MM.1S (cell line): ENCODE measurements at places on chromosomes 11 and 22.

DNA sequence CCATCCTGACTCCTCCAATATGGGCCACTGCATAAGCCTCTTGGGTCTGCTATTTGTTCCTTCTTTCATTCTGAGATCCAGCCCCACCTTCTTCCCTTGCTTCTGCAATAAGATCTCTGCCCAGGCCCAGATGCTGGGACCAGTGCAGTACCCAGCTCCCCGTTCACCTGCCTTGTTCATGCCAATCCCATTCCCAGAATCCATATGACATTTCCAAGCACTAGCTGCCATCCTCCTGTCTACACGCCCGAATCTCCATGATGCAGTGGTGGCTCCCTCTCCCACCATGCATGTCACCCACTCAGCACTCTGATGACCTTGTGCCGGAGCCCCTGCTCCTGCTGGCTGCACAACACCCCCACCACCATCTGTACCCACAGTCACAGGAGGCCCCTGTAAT lies 11.4 kb upstream of the FAM83F start:
- no peak for DNase-seq

DNA sequence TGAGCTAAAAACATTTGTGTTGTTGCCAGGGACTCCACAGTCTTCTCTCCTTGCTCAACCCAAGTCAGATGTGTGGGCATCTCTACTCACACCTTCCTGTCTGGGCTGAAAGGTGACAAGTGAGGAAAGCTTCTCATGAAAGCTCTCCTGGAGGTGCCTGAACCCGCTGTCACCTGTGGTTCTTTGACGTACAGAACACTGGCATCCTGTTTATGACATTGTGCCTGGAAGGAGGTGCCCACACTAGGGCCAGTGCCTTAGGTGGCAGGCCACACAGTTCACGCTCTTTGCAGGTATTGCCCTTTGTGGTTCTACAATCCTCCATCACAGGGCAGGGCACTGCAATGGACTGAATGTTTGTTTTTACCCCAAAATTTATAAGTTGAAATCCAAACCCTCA lies 108.5 kb downstream of the CD44 start:
- no peak for DNase-seq

DNA sequence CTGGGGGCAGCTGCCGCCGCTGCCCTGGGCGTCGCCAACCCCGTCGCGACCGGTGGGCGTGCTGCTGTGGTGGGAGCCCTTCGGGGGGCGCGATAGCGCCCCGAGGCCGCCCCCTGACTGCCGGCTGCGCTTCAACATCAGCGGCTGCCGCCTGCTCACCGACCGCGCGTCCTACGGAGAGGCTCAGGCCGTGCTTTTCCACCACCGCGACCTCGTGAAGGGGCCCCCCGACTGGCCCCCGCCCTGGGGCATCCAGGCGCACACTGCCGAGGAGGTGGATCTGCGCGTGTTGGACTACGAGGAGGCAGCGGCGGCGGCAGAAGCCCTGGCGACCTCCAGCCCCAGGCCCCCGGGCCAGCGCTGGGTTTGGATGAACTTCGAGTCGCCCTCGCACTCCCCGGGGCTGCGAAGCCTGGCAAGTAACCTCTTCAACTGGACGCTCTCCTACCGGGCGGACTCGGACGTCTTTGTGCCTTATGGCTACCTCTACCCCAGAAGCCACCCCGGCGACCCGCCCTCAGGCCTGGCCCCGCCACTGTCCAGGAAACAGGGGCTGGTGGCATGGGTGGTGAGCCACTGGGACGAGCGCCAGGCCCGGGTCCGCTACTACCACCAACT lies 1.0 kb downstream of the FUT4 start:
- DNase-seq = no peak

- DNase-seq = peak; percentile 18
These were observed 39.7 kb upstream of the MMP12 start for GRCh38 chr11:102914238-102915043.

- DNase-seq = peak; percentile 63
These were observed 802 bp downstream of the ATG2A start for GRCh38 chr11:64916040-64916774.

- no peak for DNase-seq
These were observed 112.1 kb upstream of the BDNF start for GRCh38 chr11:27812341-27812740.

DNA sequence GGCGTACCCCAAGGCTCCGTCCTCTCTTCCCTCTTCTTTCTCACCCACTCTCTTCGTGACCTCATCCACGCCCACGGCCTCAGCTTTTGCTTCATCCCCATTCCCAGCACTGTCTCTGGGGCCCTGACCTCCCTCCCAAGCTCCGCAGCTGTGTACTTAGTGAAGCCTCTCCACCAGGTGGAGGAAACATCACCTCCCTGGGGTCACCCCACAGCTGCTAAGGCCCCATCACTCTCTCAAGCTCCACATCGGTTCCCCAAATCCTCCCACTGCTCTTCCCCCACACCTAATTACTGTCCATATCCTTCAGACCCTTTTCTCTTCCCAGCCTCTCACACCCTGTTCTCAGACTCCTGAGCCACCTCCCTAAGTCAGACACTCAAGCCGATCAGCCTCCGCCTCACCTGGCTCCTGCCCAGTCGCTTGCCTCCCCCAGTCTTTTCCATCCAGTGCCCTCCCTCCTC lies 7.9 kb upstream of the SYT7 start:
- no peak for DNase-seq

GRCh38 chr11:360326-361280 lies 8.7 kb upstream of the B4GALNT4 start:
- DNase-seq = no peak

DNA sequence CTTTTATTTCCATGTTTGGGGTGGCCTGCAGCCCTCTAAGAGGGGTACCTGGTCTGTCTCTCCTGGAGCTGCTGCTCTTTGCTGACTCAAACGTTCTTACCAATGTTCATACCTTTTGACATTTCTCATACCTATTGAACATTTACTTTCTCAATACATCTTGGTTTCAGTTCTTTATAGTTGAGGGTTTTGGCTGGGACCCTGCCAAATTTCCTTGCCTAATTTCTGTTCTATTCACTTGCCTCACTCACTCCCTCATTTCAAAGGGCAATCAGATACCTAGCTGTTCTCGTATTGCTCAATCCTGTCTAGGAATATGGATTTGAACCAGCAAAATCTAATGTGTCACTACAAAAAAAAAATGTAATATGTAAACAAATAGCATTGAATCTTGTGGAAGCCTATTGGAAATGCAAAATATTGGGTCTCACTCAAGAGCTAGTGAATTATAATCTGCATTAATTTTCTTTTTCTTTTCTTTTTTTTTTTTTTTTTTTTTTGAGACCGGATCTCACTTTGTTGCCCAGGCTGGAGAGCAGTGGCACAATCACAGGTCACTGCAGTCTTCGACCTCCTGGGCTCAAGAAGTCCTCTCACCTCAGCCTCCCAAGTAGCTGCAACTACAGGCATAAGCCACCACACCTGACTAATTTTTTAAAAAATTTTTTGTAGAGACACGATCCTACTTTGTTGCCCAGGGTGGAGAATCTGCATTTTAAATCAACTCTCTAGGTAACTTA lies 7.5 kb downstream of the OR6M1 start:
- DNase-seq = no peak

DNA sequence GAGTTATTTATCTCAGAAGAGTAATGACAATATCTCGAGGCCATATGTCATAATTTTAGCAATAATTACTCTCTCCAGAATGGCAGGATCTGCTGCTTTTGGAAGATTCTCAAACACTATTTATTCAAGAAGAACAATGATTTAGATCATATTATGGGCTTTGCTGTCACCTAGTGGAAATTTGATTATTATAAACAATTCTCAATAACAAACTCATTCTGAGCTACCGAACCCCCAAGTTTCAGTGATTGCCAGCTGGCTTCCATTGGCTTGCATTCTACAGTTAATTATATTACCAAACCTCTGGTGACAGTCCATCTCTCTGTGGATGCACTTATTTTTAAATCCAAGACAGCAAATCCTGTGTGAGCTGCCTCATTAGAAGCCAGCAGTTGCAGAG lies 27.9 kb upstream of the SLC36A4 start:
- DNase-seq = no peak

- DNase-seq = peak; percentile 58
These were observed 77.6 kb downstream of the PACSIN2 start for GRCh38 chr22:42937164-42937843.

DNA sequence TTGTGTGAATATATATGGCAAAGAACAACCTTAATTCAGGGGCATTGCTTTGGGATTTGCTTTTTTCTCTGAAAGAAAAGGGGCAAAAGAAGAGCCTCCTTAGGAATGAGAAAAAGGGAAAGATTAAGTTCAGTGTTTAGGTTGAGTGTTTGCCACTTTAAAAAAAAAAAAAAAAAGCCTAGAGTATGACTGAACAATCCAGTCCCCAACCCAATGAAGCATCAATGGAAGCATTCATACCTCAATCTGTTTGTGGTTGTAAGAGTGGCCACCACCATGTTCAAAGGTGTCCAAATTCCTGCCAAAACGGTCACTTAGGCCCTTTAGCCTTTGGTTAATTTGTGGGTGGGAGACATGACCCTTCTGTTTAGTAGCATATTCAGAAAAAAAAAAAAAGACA lies 260.6 kb downstream of the SOX6 start:
- no peak for DNase-seq

GRCh38 chr22:38655519-38656255 lies 505 bp downstream of the FAM227A start:
- DNase-seq = no peak

- no peak for DNase-seq
These were observed 217.4 kb downstream of the BARX2 start for GRCh38 chr11:129593098-129593497.

DNA sequence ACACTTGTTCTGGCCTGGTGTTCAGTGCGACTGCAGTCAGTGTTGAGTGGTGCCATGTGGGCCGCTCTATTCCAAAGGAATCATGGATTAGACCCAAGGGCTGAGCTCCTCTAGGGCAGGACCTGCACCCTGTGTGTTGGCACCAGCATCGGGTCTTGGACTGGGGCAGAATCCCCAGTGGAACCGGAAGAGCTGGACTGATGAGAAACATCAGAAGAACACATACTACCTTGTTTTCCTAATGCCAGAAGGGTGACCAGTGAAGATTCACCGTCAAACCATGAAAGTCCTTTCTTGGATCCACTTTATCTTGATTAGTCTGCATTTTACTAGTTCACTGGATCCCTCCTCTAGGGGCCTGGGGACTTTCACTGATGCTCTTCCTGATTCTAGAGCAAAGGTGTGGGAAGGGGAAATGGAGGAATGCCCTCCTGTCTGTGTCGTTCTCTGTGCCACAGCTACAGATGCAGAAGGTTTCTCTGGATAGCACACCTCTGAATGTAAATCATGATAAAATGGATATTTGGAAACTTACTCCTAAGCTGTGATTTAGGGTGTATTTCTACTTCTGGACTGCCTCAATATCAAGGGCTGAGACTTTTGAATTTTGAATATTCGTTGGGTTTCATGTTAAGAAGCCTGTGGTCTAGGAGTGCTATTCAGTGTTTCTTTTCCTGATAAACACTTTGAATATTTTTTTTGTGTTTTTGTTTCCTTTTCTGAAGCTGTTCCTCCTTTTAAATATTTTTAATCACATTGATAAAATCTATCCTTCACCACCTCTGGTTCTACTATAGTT lies 11.0 kb upstream of the GLB1L3 start:
- no peak for DNase-seq

- no peak for DNase-seq
These were observed 70.7 kb upstream of the TTC12 start for GRCh38 chr11:113243696-113244095.

GRCh38 chr11:62068730-62069129 lies 55.1 kb upstream of the INCENP start:
- DNase-seq = no peak

DNA sequence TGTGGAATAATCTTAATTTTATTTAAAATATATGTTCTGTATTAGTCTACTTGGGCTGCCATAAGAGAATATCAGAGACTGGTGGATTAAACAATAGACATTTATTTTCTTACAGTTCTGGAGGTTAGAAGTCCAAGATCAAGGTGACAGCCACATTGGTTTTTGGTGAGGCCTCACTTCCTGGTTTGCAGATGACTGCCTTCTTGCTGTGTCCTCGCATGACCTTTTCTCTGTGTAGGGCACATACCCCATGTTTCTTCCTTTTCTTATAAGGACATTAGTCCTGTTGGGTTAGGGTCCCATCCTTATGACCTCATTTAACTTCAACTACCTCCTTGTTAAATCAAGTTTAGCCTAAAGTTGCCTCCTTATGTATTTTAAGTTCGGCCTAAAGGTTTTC lies 202.7 kb upstream of the MPPED2 start:
- no peak for DNase-seq

DNA sequence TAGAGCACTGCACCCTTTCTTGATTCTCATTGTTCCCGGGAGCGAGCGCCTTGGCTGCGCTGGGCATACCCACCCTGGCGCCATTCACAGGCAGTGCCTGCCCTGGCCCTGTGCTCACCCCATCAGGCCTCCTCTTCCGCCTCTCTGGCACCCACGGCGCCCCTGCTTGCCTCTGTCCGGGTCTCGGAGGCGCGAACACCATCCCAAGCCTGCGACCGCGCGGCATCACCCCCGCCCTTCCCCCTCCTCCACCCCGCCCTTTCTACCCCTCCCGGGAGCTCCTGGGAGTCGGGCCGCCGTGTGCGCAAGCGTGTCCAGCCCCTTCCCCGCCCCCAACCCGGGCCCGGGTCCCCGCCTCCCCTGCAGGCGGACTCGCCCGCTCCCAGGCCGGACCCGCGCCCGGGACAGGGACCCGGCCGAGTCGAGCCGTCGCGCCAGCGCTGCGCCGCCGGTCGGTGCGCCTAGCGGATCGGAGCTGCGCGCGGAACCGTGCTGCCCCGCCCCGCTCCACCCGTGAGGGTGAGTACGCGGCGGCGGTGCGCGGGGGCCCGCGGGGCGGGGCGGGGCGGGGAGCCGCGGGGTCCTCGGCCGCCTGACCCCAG lies at the start of gene ST3GAL4:
ST3GAL4 (plus strand) TSS at position 363 of the 602 bp plus-strand sequence. CDS start 50,470 bp downstream, outside the sequence.
- peak; percentile 51 for DNase-seq

GRCh38 chr11:34773826-34774225 lies 142.4 kb downstream of the APIP start:
- no peak for DNase-seq

DNA sequence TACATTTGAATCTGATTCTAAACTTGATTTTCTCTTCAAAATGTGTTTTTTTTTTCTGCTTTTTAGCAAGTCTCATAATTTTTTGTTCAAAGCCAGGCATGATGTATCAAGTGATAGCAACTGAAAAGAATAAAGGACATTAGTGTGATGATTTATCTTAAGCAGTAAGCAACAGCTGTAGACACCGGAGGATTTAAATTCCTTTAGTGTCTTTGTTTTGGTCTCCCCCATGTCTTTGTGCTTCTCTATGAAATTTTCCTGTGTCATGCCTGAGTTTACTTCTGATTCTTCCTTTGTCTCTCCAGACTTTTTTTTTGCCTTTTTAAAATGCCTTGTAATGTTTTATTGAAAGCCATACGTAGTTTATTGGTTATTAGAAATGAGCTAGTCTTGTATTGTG lies 934.2 kb upstream of the RAG2 start:
- DNase-seq = no peak
